Motor neuron (in vitro differentiated cells): ENCODE measurements at places on chromosomes 11 and 22. TPM values are rescaled to one million over a fixed set of nuclear protein-coding genes. Genes with fewer than 3 reads are reported as not detected.

MYOD1 gene
- 0.77 TPM in 1 of 2 replicates, not detected in the other for total RNA-seq

DAGLA gene
- total RNA-seq = 2.0 and 2.2 TPM in 2 replicates

DDX6 gene
- 137 and 141 TPM in 2 replicates for total RNA-seq

DNA sequence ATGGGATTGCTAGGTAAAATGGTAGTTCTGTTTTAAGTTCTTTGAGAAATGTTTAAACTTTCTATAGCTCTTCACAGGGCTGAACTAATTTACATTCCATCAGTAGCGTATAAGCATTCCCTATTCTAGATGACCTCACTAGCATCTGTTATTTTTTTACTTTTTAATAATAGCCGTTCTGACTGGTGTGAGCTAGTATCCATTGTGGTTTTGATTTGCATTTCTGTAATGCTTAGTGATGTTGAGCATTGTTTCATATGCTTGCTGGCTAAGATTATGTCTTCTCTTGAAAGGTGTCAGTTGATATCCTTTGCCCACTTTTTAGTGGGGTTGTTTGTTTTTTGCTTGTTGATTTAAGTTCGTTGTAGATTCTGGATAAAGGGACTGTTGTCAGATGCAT, 35.9 kb downstream of the MMP27 start:
- no peak for ATAC-seq

GRCh38 chr11:1821562-1821961, 13.2 kb upstream of the SYT8 start:
- ATAC-seq = no peak

GRCh38 chr11:77049026-77049425, 14.8 kb downstream of the B3GNT6 start:
- ATAC-seq = no peak

DNA sequence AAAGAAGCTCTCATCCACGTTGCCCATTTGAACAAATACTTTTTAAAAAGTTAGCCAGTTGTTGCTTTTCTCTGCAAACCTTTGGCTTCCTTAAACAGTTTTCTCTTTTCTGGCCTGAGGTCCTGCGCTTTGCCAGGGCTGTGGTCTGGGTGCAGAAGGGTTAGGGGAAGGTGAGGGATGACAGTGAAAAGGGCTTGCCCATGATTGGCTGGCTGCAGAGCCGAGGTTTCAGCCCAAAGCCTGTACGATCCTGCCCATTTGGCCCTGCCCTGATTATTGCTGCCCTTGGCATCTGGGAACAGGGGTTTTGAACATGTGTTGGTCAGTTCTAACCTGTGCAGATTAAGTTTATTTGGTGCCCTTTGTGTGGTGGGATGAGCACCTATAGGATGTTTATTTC, 1.5 kb downstream of the INCENP start:
- no peak for ATAC-seq

TP53AIP1 gene
- total RNA-seq = 0.81 and 1.3 TPM in 2 replicates

DNA sequence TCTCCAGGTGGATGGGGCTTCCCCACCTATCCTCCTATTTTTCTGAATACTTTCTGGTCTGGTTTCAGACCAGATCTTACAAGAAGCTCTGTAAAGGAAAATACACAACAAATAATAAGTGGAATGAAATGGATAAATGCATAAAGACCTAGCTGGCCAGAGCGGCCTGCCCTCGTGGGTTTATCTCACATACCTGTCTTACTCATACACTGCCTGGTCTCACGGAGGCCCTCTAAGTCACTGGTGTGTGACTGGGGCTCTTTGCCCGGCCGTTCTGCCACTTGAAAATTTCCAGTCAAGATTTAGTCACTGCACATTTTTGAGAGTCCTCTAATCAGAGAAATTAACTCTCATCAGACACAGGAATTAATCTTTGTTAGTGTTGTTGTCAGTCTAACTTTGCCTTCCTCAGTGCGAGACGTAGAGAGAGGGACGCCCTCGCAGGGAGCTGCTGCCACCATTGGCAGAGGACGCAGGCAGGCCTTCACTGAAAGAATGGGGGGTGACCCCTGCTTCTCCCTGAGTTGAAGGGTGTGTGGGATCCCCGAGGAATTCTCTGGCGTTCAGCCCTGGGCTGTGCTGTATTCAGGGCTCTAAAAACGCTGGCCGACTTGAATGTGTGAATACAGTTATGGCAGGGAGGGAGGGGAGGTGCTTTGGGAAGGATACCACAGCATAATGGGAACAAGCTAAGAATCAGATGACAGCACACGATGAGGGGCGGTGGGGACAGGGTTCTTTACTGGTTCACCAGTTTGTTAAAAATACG, 46.3 kb upstream of the CADM1 start:
- ATAC-seq = no peak

- ATAC-seq = no peak
Measured at GRCh38 chr22:37218399-37218770, 6.1 kb upstream of the SSTR3 start.

HMGXB4 gene
- 29.2 and 30.4 TPM in 2 replicates for total RNA-seq

CSRP3 gene
- total RNA-seq = 0.24 TPM in 1 of 2 replicates, not detected in the other

GRCh38 chr11:118888398-118888797, 4.7 kb downstream of the CXCR5 start:
- ATAC-seq = no peak

DNA sequence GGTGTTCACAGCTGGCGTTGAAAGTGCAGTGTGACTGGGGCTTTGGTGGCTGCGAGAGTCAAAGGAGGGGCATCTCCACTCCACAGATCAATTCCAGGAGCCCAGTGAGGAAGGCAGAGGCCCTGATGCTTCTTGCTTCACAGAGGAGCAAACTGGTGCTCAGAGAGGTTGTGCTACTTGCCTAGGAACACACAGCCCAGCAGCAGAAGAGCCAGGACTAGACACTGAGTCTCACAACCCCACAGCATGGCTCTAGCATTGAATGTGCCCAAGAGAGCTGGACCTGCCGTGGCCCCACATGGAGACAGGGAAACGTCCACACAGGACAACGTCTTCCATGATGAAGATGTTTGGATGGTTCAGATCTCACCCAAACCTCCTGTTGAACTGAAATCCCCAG, 33.3 kb downstream of the LINC01488 start:
- ATAC-seq = no peak

- ATAC-seq = no peak
Measured at GRCh38 chr11:93645938-93646337, 15.5 kb upstream of the CEP295 start.
